ENCODE measurements at places on chromosomes 3 and 15. TPM values are rescaled to one million over a fixed set of nuclear protein-coding genes. Genes with fewer than 3 reads are reported as not detected.

The TMF1 gene
- 27.6 TPM for total RNA-seq

DNA sequence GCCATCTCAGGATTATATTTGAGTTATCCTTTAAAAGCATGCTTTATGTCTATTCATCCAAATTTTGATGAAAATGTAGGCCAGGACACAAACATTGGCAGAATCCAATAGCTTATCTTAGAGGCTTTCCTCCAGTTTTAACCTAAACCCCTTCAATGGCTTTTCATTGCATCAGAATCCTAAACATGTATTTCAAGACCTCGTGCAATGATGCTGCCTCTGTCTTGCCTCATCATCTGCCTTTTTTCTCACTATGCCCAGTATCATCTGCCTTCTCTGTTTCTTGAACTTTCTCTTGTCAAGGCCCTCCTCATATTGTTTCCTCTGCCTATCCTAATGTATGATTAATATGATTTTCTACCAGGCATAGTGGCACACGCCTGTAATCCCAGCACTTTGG, 76.1 kb upstream of the MAP4 start:
- no peak for DNase-seq

DNA sequence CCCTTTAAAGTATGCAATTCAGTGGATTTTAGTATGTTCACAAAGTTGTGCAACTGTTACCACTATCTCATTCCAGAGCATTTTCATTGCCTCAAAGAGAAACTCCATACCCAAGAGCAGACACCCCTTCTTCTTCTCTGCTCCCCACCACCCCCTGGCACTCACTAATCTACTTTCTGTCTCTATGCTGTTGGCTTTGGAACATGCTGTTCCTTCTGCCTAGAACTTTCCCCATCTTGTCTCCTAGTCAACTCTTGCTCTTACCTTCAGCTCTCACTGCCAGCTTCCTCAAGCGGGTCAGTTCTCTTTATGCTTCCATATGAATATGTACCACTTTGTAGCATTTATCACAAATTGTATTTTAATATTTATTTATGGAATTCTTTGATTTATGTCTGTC, 50.1 kb downstream of the TYRO3 start:
- no peak for DNase-seq

The ARL6IP5 gene
- total RNA-seq = 186 TPM

The CCR9 gene
- not detected for total RNA-seq

The SLC2A2 gene
- not detected for total RNA-seq

The TEX9 gene
- total RNA-seq = 0.34 TPM

The CNTN6 gene
- total RNA-seq = not detected

DNA sequence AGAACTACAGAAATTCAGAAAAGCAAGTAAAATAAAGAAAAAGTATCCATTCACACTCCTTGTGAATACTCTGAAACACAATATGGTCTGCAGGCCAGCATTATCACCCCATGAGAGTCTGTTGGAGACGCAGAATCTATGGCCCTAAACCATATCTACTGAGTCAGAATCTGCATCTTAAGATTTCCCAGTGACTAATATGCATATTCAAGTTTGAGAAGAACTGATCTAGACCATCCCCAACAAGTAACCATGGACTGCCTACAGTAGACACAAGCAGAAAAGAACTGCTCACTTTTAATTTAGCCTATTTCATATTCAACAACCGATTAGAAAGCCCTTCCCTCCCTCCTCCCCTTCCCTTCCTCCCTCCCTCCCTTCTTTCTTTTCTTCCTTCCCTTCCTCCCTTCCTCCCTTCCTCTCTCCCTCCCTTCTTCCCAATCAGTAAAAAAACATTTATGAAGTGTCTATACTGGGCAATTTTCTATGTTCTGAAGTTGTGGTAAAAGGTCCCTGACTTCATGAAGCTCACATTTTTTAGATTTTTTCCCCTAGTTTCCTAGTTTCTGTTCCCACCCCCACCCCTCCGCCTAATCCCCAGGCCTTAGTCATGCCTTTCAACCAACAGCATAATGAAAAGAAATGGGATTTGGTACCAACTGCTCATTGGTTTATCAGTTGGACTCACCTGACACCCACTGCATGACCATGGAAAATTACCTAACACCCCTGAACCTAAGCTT, 125.2 kb downstream of the CNTN3 start:
- DNase-seq = no peak

The CTXN2 gene
- not detected for total RNA-seq

DNA sequence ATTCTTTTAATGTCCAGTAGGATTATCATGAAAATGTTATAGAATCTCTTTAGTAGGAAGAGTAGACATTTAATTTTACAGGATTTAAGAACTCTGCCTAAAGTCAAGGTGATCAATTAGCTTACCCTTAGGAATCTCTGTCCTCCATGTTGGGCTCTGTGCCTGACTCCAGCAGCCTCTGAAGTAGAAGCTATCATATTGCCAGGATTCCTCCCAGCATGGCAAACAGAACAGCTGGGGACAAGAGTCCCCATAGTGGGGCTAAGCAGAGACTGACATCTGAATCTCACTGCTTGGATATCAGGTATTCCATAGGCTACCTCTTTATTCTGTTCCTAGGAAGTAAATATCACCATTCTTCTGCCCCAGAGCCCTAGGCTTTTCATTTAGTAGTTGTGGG, 1.5 kb downstream of the SLC15A2 start:
- no peak for DNase-seq

- no peak for DNase-seq
Measured at GRCh38 chr3:72262736-72263135, 477.8 kb upstream of the PROK2 start.

- no peak for DNase-seq
Measured at GRCh38 chr3:154844863-154845262, 235.3 kb upstream of the MME start.

- no peak for DNase-seq
Measured at GRCh38 chr3:182327196-182327681, 466.1 kb upstream of the ATP11B start.

- DNase-seq = no peak
Measured at GRCh38 chr3:133837487-133838295, 32.1 kb downstream of the SRPRB start.

GRCh38 chr3:188943591-188943990, 228.2 kb upstream of the TPRG1 start:
- no peak for DNase-seq

The ACKR2 gene
- total RNA-seq = 1.1 TPM

DNA sequence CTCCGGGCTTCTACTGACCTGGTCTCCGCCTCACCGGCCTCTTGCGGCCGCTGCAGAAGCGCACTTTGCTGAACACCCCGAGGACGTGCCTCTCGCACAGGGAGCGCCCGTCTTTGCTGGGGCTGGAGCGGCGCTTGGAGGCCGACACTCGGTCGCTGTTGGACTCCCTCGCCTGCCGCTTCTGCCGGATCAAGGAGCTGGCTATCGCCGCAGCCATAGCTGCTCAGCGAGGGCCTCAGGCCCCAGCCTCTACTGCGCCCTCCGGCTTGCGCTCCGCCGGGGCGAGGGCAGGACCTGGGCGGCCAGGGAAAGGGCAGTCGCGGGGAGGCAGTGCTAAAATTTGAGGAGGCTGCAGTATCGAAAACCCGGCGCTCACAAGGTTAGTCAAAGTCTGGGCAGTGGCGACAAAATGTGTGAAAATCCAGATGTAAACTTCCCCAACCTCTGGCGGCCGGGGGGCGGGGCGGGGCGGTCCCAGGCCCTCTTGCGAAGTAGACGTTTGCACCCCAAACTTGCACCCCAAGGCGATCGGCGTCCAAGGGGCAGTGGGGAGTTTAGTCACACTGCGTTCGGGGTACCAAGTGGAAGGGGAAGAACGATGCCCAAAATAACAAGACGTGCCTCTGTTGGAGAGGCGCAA, 319.2 kb downstream of the FGF12 start:
- DNase-seq = peak; percentile 56

GRCh38 chr3:129657261-129658046, 51.0 kb upstream of the PLXND1 start:
- DNase-seq = no peak

- peak; percentile 57 for DNase-seq
Measured at GRCh38 chr15:75578173-75578947, 755 bp downstream of the PTPN9 start.

GRCh38 chr15:74155766-74156417, 17.6 kb upstream of the ISLR start:
- no peak for DNase-seq

GRCh38 chr15:28182731-28183130, 83.6 kb upstream of the OCA2 start:
- no peak for DNase-seq

The CERS3 gene
- not detected for total RNA-seq

DNA sequence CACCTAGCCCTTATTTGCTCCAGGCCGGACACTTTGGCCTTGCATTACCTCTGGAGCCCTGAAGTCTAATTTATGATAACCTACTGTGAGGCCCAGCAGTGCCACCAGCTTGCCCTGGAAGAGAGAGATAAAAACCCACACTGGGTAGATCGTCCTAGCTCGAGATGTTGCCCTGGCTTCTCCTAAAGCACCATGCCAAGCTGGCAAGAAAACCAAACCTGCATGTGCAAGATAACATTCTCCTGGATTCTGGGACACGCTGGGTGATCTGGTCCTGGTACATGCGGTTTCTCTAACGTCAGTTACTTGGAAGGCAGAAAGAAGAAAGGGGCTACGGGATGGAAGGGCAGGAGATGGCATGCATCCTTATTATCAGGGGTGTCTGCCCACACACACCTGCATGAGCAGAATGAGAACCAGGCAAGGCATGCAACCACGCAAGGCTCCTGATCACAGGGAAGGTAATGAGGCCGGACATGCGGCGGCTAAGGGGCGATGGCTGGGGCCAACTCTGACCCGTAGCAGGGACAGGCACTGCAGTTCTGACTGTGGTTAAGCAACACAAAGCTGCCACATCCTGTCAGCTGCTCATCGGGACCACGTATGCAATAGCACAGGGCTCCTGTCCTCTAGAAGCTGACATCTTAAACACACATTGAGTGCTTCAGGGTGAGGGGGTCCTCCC, 73.0 kb downstream of the OXNAD1 start:
- no peak for DNase-seq
